Stimulated activated CD8-positive, alpha-beta memory T cell treated with anti-CD3 and anti-CD28 coated beads, Interleukin-4, amount 100 ng/mL, for 1 hour (primary cell): ENCODE measurements at places on chromosomes 11 and 22.

DNA sequence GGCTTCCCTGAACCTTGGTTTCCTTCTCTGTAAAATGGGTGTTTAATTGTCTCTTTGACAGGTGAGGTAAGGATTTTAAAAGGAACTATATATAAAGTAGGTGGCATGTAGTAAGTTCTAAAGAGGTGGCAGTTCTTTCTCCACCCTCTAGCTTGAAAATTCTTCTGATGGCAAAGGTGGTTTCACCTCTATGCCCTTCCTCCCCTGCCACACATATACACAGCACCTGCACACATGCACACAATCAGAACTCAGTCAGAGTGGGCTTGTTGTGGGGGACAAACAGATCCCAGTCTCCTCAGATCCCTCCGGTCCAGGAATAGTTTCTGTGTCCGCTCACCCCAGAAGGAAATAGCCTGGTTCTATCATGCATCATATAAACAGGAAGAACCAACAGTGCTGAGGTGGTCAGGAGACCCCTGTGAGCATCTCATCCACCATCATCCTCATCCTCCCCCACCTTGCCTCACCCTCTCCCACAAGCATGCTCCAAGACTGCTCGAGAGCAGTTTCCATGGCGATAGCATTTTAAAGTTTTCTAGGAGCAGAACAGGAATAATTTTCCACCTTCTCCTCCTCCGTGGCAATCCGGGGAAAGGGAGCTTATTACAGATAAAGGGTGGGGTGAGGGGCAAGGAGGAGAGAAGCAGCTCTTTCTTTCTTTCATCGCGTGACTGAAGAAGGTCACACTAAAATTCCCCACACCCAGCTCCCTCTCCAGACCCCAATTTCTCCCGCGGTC, 123.6 kb downstream of the CHST1 start:
- DNase-seq, result no peak

GRCh38 chr11:12043959-12044791, 35.7 kb upstream of the DKK3 start:
- DNase-seq, result peak; percentile 20

DNA sequence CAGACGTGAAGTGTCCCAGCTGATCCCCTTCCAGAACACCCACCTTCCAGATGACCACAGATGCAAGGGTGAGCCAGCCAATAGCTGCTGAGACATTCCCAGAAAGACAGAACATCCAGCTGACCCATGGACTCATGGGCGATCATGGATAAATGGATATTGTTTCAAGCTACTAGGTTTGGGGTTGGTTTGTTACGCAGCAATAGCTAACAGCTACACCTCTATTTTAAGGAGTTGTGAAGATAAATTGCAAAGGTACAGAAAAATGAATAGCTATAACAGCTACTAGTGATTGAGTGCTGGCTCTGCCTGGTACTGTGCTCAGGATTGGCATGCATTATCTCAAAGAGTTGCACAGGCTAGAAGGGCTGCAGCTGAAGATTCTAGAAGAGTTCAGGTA, 122.5 kb downstream of the MIAT start:
- DNase-seq, result no peak

DNA sequence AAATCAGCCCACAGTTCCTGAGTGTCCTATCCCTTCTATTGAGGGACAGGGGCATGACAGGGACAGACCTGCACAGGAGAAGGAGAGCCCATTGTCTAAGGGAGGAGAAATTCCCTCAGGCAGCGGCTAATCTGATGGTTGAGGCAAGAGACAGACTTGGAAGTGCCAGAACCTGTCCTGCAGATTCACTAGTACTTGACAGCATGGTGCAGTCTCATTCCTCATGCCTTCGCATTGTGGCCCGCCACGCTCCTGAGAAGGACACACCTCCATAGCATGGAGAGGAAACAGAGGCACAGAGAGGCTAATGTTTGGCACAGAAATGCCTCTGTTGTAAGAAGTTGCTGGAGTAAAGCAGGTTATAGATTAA, 3.2 kb downstream of the P2RY6 start:
- no peak for DNase-seq

DNA sequence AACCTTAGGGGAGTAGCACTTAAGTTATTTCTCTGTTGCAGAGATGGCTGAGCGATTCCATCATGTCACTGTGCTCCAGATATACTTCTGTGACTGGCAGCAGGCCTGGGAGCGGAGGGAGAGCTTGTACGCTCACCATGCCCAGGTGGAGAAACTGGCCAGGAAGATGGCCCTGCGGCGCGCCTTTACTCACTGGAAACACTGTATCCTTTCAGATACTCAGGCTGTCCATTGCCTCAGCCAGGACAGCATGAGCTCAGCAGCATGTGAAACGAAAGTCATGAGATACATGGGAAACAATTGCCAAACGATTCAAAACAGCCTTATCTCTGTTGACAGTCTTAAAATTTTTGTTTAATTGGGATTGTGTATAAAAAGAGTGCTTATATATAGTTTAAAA, 78.9 kb downstream of the SFI1 start:
- DNase-seq, result no peak

DNA sequence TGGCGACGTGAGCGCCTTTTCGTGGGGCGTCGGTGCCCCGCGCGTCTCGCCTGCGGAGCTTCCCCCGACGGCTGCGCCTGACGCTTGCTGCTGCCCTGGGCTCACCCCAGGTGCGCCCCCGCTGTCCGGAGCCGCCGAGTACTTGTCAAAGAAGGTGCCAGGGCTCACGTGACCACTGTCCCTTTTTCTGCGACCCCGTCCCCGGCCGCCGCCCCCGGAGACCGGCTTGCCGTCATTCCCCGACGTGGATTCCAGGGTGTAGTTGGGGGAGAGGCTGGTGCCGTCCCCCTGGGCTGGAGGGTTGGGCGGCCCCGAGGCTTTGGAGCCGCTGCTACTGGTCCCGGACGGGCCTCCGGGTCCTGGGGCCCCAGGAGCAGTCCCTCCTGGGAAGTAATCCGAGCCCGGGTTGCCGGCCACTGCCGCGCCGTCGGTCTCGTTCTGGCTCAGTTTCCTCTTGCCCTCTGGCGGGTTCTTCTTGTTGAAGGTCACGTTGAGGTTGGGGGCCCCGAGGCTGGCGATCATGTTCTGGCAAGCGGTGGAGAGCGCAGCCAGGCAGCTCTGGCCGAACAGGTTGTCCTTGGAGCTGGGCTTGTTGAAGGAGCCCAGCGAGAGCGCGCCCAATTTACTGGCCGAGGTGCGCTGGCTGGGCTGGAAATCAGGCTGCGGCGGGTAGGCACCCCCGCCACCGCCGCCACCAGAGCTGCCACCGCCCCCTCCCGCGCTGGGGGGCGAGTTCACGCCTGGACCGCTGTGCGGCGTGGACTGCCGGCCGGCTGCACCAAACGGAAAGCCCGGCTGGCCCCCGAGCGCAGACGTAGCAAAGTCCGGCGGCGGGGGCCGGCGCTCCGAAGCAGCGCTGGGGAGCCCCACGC, 3.8 kb downstream of the MN1 start:
- DNase-seq, result no peak

DNA sequence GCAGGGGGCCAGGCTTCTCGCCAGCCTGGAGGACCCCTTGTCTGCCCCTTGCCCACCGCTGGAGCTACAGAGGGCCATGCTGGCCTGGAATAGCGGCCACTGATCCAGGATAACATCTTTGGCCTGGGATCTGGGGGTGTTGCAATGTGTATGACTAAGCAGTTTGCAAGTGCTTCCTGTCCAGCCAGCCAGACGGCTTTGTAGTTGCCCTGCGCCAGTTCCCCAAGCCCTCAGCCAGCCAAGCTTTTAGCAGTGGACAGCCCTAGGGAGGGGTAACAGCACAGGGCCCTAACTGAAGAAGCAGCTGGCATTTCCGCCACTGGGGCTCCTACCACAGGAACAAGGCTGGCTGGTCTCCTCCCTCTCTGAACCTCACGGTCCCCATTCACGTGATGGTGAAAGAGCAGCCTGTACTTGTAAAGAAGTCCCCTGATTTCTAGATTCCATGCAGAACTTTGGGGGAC, 32.1 kb downstream of the UQCR10 start:
- DNase-seq, result no peak

DNA sequence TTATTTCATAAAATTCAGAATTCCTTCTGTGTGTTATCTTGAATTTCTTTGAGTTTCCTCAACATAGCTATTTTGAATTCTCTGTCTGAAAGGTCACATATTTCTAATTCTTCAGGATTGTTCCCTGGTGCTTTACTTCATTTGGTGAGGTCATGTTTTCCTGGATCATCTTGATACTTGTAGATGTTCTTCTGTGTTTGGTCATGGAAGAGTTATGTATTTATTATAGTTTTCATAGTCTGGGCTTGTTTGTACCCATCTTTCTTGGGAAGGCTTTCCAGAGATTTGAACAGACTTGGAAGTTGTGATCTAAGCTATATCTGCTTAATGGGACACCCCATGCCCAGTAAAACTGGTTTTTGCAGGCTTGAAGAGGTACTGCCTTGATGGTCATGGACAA, 149.6 kb downstream of the METTL15 start:
- DNase-seq, result no peak

DNA sequence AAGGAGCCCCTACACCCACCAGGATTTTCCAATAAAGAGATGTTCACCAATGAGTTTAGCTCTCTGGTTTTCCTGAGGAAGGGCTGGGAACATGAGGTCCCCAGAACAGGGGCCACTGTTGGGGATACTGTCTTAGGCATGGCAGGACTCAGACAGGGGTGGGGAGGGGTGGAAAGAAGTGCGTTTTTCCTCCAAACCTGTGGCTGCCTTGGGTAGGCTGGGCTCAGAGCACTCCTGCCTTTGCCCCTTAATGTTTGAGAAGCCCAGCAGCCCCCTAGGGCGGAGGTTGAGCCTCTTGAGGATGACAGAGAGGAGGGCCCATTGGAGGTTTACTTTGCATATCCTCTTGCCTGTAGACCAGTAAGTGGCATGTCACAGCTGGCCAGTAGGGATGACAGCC, 10.6 kb downstream of the MTFP1 start:
- no peak for DNase-seq

- no peak for DNase-seq
Measured at GRCh38 chr11:19441752-19442553, 201.2 kb upstream of the E2F8 start.

DNA sequence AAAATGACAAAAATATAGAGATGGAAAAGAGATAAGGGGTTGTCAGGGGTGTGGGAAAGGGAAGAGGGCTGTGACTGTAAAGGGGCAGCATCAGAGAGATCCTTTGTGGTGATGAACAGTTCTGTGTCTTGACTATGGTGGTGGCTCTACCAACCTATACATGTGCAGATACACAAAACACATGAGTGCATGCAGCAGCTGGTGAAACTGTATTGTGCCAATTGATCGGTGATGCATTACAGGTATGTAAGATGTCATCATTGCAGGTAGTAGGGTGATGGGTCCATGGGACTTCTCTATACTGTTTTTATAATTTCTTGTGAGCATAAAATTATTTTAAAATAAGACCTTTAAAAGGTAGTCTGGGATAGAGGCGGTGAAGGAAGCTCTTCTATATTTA, 24.1 kb upstream of the ZDHHC13 start:
- DNase-seq, result no peak

- no peak for DNase-seq
Measured at GRCh38 chr22:25892678-25893077, 150.7 kb downstream of the MYO18B start.

DNA sequence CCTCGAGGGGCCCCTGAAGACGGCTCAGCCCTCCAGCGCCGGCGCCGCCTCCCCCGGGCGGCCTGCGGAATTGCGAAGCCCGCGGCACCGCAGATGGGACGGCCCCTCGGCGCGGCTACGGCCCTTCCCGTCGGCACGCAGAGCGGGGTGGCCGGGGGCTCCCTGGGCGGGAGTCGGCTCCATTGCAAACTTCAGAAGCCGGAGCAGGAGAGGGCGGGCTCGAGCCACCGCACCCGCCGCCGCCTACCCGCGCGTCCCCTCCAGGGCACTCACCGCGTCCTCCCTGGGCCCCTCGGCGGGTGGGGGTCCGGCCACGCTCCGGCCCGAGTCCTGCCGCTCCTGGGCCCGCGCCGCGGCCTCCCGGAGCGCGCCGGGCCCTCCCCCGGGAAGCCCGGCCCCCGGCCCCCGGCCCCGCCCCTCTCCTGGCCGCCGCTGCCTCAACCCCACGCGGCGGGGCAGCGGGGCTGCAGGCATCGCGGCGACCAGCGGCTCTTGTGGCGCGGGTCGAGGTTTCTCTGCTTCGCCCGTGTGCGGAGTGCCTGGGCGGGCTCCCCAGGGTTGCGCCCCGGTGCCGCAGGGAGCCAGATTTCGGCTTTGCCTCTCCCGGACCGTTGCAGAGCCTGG, at the start of gene PACSIN3:
Gene PACSIN3, minus strand, starts transcription at position 359 of the 624 bp plus-strand sequence. CDS start 3,707 bp downstream, outside the sequence.
- no peak for DNase-seq

- DNase-seq, result peak; percentile 70
Measured at GRCh38 chr22:45994491-45995404, 17.8 kb upstream of the WNT7B start.

DNA sequence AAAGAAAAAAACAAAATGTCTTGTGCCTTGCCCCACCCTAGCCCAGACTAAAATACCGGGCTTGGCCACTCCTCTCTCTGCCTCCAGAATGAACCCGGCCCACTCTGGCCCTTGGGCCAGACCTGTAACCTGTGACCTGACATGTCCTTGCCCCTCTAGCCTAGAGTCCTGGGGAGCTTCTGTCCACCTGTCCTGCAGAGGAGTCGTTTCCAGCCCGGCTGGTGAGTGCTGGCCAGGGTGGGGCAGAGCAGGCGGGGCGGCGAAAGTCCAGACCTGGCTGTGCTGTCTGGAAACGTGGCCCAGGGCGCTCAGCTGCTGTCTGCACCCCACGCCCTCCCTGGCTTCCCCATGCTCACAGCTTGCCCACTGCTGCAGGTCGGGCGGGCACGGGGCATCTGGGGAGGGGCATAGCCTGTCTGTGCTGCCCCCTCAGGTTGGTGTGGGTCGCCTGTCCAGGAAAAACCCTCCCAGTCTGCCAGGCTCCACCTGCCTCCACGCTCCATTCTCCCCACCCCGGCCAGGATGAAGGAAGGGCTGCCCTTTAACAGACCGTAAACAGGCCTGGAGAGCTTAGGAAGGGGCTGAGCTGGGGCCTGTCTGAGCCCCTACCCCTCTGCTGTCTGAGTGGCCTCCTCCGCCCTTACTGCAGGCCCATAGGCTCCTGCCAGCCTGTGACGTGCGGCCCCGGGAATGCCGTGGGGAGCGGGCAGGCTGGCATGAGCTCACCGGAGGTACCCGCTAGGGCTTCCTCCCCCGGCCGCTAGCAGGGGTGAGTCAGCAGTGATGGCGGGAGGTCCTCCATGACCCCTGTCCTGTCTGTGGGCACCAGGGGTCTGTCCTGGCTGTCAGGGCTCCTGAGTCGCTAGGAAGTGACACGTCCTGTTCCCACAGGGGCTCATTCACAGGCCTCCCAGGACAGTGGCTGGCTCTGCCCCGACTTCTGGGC, 1.9 kb downstream of the CD151 start:
- DNase-seq, result no peak

GRCh38 chr11:1701091-1701807, 4.3 kb downstream of the KRTAP5-6 start:
- DNase-seq, result no peak

GRCh38 chr11:77127920-77128691, at the start of gene MYO7A:
MYO7A (plus strand) TSS chr11:77128246; CDS start chr11:77130635, 2,389 bp downstream.
- no peak for DNase-seq

GRCh38 chr11:128867277-128867676, at the start of gene KCNJ1:
KCNJ1 (minus strand) TSS chr11:128867296; CDS start chr11:128840243, 27,053 bp downstream.
- no peak for DNase-seq

DNA sequence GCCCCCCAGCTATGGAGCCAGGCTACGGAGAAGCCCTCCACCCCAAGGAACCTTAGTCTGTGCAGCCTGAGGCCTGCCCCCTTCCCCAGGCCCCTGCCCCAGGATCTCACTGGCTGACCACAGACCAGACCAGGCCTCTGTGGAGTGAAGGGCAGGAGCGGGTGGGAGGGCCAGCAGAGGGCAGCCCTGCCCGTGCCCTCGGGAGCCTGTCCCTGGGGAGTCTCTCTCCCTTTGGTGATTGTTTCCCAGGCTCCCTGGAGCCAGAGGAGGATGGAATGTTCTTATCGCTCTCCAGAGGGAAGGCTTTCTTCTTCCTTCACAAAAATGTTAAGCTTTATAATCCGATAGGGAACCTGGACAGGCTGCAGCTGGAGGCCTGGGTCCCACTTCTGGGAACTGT, 455.3 kb downstream of the SOX6 start:
- no peak for DNase-seq
